Thymus (tissue), 14 donors: ENCODE measurements at places on chromosomes 13 and 19. TPM values are rescaled to one million over a fixed set of nuclear protein-coding genes. Genes with fewer than 3 reads are reported as not detected.

Gene SHANK1
- 0.39 TPM for polyA plus RNA-seq

Gene PALM3
- 0.18 TPM for polyA plus RNA-seq

Gene MEIOSIN
- polyA plus RNA-seq: 0.02 TPM

Gene PNKP
- polyA plus RNA-seq: 85.3 TPM

GRCh38 chr19:32258167-32258566 is 87.2 kb upstream of the ZNF507 start:
- H3K4me1 ChIP-seq: no peaks in the 10 kb centered on the region
- no peak overlapping the region for H3K4me3 ChIP-seq
- H3K27ac ChIP-seq: no peak overlapping the region
- no peak for DNase-seq
- H3K27me3 ChIP-seq: no peaks in the 10 kb centered on the region

DNA sequence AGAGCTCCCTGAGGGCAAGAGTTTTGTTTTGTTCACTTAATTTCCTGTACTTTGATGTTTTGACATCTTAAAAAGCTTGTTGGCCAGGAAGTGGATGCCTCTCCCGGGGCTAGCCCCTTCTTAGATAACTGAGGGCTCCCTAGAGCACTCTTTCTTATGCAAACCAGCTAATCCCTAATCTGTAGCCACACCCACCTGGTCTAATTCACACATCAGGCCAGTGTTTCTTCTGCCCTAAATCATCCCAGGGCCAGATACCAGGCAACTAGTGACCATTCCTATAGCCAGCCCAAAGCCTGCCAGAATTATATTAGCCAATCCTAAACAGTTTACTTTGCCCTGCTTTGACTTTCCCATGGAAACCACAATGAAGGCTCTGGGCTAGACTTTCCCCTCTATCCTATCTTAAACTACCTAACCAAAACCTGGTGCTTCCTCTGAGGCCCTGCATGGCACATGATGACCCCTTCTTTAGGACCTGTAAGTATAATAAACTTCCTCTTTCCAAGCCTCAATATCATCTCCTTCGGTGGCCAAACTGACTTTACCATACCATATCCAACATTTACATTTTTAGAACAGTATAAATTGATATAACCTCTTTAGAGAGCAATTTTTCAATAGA is 24.8 kb downstream of the WBP4 start:
- H3K4me3 ChIP-seq: no peak overlapping the region
- peaks cover 15% of the 10 kb centered on the region for H3K36me3 ChIP-seq
- no peak overlapping the region for H3K27ac ChIP-seq
- no peaks in the 10 kb centered on the region for H3K27me3 ChIP-seq
- H3K4me1 ChIP-seq: no peaks in the 10 kb centered on the region
- DNase-seq: no peak

DNA sequence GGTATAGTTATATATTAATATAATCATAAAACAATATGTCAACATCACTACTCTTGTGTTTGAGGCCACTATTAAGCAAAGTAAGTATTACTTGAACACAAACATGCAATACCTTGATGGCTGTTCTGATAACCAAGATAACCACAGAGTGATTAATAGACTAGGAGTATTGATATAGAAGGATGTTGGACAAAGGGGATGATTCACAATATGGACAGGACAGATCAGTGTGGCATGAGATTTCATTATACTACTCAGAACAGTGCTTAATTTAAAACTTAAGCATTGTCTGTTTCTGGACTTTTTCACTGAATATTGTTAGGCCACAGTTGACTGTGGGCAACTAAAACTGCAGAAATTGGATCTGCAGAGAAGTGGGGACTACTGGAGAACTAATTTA is 384.2 kb downstream of the SLITRK1 start:
- no peak for DNase-seq
- H3K4me3 ChIP-seq: no peak overlapping the region
- no peaks in the 10 kb centered on the region for H3K27me3 ChIP-seq

GRCh38 chr19:5696196-5697021 is 6.3 kb downstream of the RPL36 start:
- no peaks in the 10 kb centered on the region for H3K27me3 ChIP-seq
- peaks cover 81% of the 10 kb centered on the region for H3K36me3 ChIP-seq
- no peak for DNase-seq
- H3K4me1 ChIP-seq: no peaks in the 10 kb centered on the region
- H3K27ac ChIP-seq: no peak overlapping the region

- peak; percentile 20 for DNase-seq
- no peaks in the 10 kb centered on the region for H3K4me1 ChIP-seq
- no peaks in the 10 kb centered on the region for H3K27me3 ChIP-seq
- no peak overlapping the region for H3K27ac ChIP-seq
Observed at GRCh38 chr13:46866150-46866549, 30.7 kb downstream of the HTR2A start.

DNA sequence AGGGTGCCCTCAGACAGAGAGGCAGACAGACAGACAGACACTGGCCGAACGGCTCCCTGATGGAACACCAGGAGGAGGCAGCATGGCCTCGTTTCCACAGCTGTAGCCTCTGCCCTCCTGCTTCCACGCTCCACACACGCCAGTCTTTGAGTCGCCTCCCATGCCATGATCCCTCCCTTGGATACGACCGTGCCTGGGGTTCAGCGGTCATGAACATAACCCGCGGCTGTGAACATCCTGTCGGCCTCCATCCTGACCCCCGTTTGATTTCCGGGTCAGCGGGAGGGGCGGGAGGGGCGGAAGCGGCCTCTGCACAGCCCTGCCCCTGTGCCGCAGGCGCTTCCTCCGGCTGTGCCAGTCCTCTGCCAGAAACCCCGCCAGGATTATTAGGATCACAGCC is 23.4 kb downstream of the GP6 start:
- H3K4me3 ChIP-seq: no peak overlapping the region
- no peaks in the 10 kb centered on the region for H3K4me1 ChIP-seq
- no peaks in the 10 kb centered on the region for H3K27me3 ChIP-seq
- no peak for DNase-seq
- no peak overlapping the region for H3K27ac ChIP-seq

DNA sequence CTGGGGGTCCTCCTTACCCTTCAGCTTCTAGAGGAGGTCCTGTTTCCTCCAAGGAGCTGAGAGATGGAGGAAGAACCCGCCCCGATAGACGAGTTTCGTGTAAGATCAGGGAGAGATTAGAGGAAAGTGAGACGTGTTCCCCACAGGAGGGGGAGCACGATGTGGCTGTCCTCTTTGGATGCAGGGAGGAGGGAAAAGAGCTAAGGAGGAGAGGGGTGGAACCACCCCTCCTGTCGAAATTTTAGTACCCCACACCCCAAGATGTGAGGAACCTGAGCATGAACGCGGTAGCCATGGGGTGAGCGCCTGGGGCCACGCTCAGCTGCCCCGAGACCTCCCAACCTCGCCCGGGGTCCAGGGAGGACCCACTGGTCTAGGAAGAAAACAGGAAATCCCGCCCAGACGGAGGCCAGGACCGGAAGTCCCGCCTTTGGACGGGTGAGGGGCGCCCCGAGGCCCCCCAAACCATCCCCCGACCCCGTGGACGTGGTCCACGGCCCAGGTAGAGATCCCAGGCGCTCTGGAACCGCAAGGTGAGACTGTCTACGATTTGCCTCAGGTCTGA is 1.2 kb downstream of the AKT1S1 start:
- peaks cover 15% of the 10 kb centered on the region for H3K36me3 ChIP-seq
- peak overlapping the region; percentile 97 for H3K27ac ChIP-seq
- peak overlapping the region; percentile 74 for H3K4me3 ChIP-seq
- DNase-seq: no peak
- peaks cover 32% of the 10 kb centered on the region for H3K4me1 ChIP-seq
- H3K27me3 ChIP-seq: no peaks in the 10 kb centered on the region

GRCh38 chr13:23848019-23848418 is 41.2 kb downstream of the MIPEP start:
- H3K36me3 ChIP-seq: no peaks in the 10 kb centered on the region
- no peak for DNase-seq
- no peak overlapping the region for H3K4me3 ChIP-seq
- H3K27me3 ChIP-seq: no peaks in the 10 kb centered on the region
